HS-5 (cell line): ENCODE measurements at places on chromosomes 16 and 17.

- DNase-seq, result no peak
These were observed 3.2 kb downstream of the CDH8 start for GRCh38 chr16:62033065-62033464.

- no peak for DNase-seq
These were observed 337.5 kb downstream of the SEC14L1 start for GRCh38 chr17:77478281-77478680.

DNA sequence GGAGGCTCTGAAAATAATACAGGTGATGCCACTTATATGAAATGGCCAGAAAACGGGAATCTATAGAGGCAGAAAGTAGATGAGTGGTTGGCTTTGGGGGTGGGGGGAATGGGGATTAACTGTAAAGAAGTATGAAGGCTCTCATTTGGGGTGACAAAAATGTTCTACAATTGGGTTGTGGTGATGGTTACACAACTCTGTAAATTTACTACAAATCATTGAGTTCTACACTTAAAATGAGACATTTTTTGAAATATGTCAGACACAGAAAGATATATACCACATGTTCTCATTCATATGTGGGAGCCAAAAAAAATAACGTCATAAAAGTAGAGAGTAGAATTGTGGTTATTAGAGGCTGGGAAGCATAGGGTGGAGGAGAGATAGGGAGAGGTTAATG, 25.7 kb downstream of the ARHGAP17 start:
- DNase-seq, result no peak

DNA sequence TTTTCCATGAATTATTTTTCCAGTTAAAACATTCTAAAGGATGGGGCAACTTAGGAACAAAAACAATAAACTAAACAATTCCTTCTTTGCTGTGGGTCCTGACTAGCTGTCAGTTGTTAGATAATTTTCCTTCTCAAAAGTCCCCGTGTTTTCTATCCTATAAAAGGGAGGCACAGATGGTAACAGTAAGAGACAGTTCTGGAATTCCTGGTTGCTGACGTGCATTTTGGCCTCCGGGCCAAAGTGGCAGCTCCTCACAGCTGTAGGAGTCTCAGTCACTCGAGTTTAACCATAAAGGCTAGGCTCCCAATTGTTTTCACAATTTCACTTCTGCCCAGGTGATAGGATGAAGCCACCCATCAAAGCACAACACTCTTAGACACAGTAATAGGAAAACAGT, 77.0 kb upstream of the ZNF423 start:
- DNase-seq, result no peak

DNA sequence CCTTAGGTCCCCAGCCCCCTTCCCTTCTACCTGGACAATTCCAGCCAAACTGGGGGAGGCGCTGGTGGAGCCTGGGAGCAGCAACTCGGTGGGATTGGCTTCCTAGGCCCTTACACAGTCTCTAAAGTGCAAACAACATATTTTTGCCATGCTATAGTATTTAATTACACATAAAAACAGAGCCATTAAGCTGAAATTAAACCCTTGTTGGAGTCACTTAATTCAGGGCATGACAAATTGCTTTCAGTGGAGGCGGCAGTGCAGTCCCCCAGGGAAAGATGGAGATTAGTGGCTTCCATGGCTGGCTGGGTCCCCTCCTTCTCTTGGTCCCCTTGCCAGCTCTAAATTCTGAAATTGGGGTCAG, 17.3 kb downstream of the IGFBP4 start:
- no peak for DNase-seq

GRCh38 chr17:79003661-79004411, 5.7 kb downstream of the CANT1 start:
- DNase-seq, result no peak

DNA sequence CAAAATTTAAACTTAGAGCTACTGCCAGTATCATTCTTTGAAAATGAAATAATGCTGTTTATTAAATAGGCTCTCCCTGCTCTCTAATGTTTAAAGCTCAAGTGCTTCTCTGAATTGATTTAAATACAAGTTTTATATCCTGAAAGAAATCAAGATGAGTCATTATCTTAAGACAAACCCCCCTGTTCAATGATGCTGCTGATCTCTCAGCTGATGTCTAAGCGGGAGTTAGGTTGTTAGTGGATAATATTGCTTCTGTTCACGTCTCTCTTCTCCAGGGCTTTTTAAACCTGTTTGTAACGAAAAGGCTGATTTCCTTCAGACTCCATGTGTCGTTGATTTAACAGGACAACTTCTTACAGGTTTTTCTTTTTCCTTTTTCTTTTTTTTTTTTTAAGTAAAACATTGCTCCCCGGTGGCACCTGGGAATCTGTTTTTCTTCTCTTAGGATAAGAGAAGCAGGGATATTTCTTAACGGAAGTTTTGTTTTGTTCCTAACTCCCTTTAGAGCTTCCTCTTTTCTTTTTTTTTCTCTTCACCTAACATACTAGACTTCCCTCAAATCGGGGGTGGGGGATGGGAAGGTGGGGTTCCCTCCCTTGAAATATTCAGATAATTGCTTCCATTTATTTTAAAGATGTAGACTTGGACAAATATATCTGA, 807 bp upstream of the LYRM9 start:
- no peak for DNase-seq

DNA sequence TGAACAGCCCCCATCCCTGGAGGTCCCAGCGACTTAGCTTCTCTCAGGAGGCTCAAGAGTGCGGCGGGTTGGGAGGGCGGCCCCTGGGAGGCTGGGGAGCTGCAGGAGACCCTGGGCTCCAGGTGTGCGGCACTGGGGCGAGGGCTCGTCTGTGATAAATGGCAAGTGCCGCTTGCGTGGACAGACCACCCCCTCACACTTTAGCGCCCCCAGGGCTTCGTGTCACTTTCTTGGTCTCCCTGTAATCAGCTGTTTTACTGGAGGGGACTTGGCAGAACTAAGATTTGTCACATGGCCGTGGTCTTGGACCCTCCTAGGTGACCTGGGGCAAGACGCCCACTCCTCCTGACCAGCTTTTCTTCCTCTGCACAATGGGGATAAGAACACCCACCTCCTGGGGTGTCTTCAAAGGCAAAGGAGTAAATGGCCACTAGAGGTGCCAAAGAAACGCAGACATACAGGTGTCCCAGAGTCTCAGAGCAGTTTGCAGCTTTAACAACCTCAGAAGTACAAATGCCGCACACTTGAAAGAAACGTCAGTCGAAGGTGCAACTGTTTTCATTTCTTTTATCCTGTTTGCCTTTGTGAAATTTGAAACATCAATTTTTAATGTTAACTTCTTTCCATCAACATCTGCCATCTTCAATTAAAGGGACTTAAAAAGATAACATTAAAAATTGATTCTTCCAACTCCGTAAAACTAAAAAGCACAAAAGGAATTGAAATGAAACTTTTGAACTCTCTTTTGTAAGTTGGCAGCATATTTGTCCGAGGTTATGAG, 946 bp downstream of the OSGIN1 start:
- DNase-seq, result peak; percentile 1

DNA sequence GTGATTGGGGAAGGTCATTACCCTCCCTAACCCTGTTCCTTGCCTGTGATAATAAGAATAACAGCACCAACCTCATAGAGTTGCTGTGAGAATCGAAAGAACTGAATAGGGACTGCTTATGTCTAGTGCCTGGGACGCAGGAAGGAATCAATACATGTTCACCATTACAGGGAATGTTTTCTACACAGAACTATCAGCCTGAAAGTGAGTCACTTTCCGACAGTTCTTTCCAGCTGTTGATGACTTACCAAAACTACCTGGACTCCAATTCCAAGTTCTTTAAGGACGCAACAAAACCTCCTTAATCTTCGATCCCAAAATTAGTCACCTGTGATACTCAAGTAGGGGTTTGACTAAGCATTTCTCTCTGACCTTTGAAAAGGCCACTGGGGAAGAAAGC, 29.4 kb downstream of the ZNF423 start:
- DNase-seq, result no peak

- no peak for DNase-seq
These were observed 9.5 kb upstream of the RASD1 start for GRCh38 chr17:17505610-17506171.

DNA sequence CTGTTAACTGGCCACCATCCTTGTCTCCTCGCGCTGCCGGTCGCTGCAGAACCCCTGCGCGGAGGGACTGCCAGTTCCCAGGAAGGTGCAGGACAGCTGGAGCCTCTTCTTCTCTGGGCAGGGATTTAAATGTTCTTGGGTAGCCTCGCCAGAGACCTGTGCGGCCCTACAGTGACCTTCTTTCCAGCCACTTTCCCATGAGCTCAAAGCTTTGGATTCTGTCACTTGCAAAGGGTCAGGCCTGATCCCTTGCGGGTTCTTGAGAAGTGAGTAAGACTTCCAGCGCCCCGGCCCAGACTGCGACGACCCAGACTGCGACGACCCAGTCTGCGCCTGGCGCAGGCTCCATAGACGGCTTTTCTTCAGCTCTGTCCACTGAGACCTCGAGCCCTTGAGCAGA, 1.4 kb upstream of the SLFN5 start:
- DNase-seq, result no peak

- no peak for DNase-seq
These were observed 254.8 kb upstream of the TBX2 start for GRCh38 chr17:61144617-61145564.

GRCh38 chr17:37359682-37360188, 16.1 kb upstream of the C17orf78 start:
- no peak for DNase-seq

DNA sequence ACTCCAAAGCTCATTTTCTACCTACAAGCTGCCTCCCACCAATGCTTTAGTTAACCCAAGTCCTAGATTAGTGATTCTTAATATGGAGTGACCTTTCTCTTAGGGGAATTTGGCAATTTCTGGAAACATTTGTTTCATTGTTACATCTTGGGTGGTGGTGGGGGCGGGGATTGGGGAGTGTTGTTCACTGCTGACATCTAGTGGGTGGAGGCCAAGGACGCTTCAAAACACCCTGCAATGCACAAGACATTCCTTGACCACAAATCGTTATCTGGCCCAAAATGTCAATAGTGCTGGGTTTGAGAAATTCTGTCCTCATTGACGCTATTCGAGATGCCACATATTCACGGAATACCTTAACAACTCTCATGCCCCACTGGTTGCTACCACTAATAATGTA, 282.9 kb downstream of the RBFOX1 start:
- DNase-seq, result no peak

DNA sequence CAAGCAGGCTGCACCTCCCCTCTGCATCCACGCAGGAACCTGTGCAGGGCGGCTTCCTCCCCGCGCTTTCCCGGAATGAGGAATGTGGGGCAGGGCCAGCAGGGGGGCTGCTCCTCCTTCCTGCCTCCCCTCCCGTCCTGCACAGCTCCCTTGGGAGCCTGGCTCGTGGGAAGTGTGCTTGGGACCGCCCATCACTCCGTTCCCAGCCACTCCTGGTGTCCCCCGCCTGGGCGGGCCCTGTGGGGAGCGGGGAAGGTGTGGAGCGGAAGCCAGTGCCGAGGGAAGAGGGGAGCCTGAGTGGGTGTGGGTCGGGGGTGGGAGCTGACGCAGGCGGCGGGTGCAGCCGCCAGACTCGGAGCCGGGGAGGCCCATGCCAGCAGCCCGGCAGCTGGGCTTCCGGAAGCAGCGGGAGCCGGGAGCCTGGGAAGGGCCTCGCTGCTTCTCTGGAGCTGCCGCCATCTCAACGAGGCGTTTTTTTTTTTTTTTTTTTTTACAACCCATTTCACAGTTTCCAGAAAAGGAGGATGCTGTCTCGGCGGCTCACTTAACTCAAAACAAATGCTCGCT, 24.1 kb downstream of the BAHCC1 start:
- no peak for DNase-seq
